Anterior cingulate cortex (tissue), 58 donors: ENCODE measurements at places on chromosomes 11 and 22.

DNA sequence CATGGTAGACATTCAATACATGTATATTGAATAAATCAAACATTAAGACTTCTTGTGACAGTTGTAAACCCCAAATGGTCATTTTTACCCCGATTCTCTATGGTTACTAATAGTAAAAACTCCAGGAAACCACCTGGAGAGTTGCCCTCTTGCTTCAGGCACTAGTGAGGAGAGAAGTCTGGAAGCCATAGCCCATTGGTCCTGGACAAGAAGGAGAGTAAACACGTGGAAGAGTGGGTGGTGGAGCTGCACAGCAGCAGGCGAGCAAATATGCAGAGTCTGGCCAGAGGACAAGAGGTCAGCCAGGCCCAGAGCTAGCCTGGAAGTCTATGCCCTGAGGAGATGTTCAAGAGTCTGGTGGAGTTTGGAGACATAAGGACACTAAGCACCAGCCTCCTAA is 17.7 kb downstream of the DCHS1 start:
- DNase-seq: no peak

GRCh38 chr11:6559369-6559768 is 44.0 kb downstream of the RRP8 start:
- DNase-seq: no peak

GRCh38 chr11:83158357-83158786 is 1.4 kb downstream of the PCF11 start:
- no peak for DNase-seq

GRCh38 chr11:102883141-102883540 is 8.4 kb upstream of the MMP12 start:
- no peak for DNase-seq

DNA sequence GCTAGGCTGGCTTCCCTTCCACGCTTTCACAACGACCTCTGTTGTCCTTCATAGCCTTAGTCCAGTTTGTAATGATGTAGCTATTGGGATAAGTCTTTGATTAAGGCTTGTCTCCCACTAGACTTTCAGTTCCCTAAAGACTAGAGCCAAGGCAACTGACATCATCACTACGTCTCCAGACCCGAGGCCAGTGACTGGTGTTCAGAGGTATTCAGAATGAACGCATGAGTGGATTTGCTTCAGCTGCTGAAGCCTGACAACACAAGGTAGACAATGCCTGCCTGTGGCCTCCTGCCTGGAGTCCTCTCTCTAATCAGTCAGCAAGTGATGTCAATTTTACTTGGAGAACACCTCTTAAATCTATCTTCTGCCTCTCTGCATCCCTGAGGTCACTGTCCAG is 13.6 kb downstream of the EFCAB6 start:
- DNase-seq: no peak

- no peak for DNase-seq
Observed at GRCh38 chr11:134592391-134592990, 180.4 kb upstream of the B3GAT1 start.

DNA sequence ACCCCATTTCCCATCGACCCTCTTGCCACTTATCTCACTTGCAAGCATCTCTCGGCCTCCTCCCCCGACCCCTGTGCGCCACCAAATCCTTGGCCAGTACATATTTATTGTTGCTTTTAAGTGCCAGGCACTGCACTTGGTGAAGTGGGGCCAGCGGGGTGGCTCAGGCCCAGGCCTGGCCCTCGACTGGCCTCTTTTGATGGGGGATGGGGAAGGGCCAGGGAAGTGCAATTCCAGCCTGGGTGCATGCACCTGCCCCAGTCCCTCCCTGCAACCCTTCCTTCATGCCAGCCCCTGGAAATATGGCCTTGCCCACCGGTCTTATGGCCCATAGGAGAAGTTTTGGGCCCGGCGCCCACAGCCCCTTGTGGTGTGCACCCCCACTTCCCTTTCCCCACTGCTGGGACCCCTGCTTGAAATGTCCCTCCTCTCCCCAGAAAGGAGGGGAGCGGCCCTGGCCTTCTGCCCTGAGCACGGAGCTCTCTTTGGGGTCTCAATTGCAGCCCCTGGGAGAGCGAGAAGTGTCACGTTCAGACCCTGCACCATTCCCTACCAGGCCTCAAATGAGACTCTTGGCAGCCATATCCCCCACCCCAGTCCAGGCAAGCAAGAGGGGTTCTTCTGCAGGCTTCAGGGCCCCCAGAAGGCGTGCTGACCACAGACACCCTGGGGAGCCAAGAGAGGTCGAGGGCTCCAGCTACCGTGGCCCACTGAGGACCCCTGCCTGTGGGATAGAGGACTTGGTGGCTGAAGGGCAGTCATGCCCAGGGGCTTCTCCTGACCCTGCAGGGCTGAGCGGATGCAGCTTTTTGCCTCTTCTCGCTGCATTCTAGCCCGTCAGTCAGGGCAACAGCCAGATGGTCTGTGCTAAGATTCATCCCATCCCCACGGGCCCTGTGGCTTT is 961 bp downstream of the SUSD2 start:
- DNase-seq: no peak

- no peak for DNase-seq
Observed at GRCh38 chr11:108253176-108253575, 30.3 kb downstream of the ATM start.

DNA sequence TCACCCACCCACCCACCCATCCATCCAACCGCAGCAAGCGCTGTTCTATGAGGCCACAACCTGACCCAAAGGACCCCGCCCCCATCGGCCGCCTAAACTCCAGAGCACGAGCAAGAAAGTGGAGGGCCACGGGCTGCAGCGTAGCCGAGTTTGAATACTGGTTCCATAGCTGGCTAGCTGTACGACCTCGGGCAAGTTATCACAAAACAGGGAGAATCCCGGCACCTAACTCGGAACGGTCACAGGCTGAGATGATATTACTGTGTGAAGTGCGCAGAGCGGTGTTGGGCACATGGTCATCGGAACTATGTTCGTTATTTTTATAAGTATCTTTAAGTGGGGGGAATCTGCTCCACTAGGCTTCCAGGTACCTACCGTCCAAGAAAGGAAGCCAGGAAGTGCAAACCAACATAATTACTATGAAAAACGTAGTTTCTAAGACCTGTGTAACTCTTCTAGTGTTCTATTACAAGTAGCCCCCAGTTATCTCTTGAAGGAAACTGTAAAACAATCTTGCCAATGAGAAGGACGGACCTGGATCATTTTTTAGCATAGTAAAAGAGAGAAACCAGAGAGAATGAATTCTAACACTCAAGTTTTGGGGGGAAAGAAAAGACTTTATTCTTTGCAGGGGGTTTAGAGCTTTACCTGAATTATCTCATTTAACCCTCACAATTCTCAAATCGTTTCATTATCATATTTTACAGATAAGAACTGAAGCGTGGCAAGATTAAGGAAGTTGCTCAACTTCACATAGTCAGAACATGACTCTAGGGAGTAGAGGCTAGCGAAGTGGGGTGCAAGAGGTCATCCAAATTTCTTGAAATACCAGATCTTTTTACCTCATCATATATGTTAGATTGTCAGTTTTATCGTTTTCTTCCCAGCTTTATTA is 663 bp upstream of the BUD13 start:
- DNase-seq: no peak

DNA sequence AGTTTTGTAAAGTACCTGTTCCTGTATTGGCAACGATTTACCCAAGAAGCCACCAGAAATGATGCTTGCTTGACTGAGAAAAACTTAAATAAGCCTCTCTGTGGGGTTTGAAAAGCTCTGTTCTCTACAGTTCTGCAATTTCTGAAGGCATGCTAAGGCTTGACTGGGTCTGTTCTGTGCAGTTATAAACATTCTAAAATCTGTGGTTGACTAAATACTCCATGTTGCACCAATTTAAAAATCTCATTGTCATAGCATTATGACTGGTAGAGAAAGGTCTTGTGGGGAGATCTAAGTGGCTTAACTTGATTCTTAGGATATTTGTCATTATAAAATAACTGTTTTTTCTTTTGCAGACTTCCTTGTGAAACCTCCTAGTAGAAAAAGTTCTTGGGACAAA is 73.7 kb downstream of the MTMR3 start:
- DNase-seq: no peak

DNA sequence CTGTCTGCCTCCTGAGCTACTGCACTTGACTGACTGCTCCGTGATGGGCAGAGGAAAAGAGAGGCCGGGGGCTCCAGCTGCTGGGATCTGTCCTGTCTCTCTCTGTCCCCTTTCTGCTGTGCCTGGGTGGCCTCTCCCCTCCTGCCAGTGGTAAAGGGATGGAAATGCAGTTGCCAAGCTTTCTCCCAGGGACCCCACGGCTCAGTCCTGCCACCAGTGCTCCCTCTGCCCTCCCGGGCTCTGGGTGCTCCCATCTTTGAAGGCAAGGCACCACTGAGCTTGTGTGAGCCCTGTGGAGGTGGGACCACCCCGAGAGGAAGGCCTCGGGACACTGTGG is 32.0 kb downstream of the NADSYN1 start:
- DNase-seq: no peak

- DNase-seq: no peak
Observed at GRCh38 chr11:33936725-33937604, 45.1 kb upstream of the LMO2 start.

DNA sequence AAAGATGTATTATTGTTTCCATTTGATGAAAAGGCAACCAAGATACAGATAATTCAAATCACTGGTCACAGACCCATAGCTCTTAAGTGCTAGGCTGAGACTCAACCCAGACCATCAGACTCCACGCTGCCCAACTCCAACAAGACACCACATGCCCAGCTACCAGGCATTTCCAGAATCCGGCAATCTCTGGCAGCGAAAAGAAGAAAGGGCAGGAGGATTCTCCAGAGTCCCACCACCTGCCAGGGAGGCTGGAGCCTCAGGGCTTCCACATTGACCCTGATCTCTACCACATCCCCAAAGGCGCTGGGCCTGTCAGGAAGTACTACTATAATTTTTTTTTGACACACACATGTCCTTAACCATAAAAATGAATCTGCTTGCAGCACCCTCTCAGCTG is 61.4 kb upstream of the ARFGAP3 start:
- no peak for DNase-seq

DNA sequence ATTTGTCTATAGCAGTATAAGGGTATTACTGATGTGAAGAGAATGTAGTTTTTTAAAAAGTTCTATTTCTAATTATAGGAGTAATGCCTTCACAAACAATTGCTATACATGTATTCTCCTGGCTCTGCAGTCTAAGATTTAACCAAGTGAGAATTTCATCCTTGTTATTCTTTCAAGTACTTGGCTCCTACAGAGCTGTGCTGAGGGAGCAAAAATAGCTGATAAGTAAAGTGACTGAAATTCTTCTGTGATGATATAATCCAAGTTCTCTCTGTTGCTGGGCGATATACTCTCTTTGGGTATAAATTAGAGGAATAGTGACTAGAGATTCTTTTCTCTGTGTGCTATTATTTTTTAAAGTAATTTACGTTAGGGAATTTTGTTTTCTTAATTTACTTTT is 68.0 kb downstream of the PGR start:
- no peak for DNase-seq

GRCh38 chr22:42185915-42186439 is 55.4 kb upstream of the CYP2D6 start:
- DNase-seq: no peak

- no peak for DNase-seq
Observed at GRCh38 chr11:72042064-72042745, 38.1 kb downstream of the NUMA1 start.

DNA sequence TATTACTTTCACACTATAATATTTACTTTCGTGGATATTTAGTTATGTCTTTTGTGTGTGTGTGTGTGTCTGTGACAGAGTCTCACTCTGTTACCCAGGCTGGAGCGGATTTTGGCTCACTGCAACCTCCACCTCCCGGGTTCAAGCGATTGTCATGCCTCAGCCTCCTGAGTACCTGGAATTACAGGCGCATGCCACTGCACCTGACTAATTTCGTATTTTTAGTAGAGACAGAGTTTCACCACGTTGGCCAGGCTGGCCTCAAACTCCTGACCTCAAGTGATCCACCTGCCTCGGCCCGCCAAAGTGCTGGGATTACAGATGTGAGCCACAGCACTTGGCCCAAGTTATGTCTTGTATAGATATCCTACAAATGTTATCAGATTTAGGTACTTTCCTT is 9.9 kb downstream of the PISD start:
- no peak for DNase-seq

DNA sequence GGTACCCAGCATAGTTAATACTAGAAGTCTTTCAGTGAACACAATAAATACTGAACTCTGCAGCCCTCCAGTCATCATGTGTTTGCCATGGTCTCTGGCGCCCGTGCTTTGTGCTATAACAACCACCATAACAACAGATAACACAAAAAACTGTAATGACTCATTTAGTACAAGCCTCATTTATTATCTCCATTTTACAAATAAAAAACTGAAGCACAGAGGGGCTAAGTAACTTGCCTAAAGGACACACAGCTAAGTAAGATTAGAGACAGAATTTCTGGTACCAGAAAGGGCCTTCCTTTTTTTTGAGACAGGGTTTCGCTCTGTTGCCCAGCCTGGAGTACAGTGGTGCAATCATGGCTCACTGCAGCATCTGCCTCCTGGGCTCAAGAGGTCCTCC is 19.5 kb downstream of the RBFOX2 start:
- no peak for DNase-seq

DNA sequence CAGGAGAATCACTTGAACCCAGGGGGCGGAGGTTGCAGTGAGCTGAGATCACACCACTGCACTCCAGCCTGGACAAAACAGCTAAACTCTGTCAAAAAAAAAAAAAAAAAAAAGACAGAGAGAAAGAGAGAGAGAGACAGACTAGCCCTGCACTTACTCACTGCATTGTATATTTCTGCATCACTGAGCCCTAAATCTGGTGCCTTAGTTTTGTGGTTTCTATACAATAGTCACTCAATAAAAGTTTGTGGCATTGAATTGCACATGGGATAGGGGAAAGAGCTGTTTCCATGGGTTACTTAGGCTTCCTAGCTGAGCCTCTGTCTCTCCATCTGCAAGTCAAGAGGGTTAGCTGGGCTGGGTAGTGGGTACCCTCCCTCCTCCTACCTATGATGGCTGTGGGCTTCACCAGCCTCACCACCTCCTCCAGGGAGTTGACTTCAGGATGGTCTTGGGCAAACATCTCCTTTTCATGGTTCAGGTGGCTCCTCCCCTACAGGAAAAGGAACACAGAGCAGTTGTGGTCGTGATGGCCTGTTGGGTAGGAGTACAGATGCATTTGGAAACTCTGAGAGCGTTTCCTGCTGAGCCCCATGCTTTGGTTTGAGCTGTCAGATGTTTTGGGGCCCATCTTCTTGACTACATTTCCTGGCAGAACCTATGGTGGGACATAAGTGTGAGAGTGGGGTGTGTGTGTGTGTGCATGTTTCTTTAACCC is 73.2 kb downstream of the CCDC81 start:
- DNase-seq: no peak

GRCh38 chr11:8213376-8213775 is 44.6 kb upstream of the RIC3 start:
- no peak for DNase-seq

- no peak for DNase-seq
Observed at GRCh38 chr11:73750228-73750627, 10.6 kb downstream of the RAB6A start.

DNA sequence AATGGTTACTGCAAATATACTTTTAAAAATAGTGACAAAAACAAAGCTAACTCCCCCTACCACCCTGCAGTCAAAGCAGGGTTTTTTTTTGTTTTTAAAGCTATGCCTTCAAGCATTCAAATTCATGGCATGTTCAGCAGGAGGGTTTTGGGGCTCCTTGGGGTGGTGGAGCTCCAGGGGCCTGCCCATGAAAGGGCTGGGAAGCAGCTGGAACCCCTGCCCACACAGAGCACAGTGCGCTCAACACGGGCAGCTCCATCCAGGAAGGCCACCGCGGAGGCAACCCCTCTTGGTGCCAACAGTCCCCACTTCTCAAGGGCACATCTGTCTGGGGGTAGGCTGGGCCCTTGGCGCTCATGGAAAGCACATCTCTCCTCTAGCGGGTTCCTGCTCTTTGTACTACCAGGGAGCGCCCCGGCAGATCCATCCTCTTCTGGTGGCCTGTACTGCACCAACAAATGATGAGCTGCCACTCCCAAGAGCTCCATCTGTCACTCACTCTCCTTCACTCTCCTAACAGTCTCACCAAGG is 16.6 kb upstream of the PHLDA2 start:
- no peak for DNase-seq
